ENCODE measurements at places on chromosomes 7 and 10.

GRCh38 chr7:2873146-2873545 lies 29.0 kb upstream of the GNA12 start:
- no peak for DNase-seq

GRCh38 chr10:32846974-32847373 lies 111.1 kb downstream of the ITGB1 start:
- DNase-seq, result no peak

- no peak for DNase-seq
Measured at GRCh38 chr10:129096065-129096984, 370.7 kb upstream of the MGMT start.

- no peak for DNase-seq
Measured at GRCh38 chr7:148761499-148762278, 63.0 kb downstream of the CUL1 start.

DNA sequence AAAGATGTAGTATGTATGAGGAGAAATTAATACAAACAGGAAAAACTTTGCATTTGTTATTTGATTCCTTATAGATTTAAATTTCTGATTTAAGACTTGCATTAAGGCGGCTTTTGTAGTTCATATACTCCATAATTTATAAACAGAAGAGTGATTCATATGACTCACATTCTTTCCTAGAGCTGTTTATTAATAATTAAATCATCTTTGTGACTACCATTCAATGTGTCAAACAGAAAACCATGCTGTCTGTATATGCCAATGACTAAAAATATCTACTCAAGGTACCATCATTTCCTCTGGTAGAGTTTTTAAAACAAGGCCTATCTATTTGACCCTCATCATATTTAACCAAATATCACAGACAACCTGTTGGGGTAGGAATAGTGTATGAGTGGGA lies 501.7 kb downstream of the PARD3 start:
- DNase-seq, result no peak
